ENCODE measurements at places on chromosomes 7 and 10.

DNA sequence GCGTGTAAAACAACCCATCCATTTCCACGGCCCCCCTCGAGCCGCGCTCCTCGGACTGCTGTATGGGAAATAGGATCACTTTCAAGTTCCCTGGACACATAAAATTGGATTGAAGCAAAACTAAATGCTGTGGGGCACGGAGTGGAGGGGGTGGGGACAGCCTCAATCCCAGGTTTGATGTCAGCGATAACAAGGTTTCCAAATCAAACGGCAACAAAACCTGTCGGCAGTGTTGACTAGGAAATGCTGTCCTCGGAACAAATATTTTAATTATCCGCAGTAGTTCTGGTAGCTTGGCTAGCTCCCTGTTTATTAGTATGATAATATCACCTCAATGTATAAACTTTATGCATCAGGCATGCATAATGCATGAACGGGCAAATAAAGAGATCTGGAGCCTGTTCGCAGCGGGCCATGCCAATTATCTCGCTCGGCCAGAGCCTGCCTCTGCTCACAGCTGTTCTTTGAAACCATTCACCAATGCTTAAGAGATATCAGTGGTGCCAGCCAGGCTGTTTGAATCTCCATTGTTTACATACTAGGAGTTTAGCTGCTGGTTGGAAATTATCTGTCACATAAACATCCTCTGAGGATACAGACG is 161.1 kb downstream of the PAXIP1 start:
- no peak for DNase-seq

GRCh38 chr10:12958546-12959110 is 42.9 kb downstream of the CCDC3 start:
- no peak for DNase-seq

- DNase-seq = no peak
Measured at GRCh38 chr10:98481404-98481945, 34.7 kb upstream of the HPS1 start.

DNA sequence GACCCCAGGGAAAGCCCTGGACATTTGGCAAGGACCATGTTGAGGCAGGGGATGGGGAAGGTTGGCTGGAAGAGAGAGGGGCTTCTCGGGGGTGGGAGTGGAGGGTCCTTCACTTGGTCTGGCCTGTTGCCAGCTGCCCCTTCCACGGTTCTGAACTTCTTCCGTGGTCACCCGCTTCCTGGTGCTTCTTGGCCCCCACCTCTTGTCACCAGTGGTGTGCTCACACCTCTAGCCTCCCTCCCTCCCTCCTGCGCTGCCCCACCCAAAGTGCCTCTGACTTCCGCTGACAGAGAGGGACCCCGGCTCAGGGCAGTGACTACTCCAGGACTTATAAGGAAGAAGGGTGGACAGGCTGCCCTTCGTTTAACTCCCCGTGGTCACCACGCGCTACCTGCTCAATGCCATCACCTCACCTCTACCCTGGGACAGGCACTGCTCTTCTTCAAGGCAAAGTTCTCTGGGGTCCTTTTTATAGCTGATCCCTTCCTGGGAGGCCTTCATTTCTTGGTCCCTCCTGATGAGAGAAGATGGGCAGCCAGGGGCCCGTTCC is at the start of gene MUC12:
MUC12 (plus strand) TSS at position 500 of the 550 bp plus-strand sequence. CDS start 58 bp downstream, outside the sequence.
- DNase-seq = no peak

DNA sequence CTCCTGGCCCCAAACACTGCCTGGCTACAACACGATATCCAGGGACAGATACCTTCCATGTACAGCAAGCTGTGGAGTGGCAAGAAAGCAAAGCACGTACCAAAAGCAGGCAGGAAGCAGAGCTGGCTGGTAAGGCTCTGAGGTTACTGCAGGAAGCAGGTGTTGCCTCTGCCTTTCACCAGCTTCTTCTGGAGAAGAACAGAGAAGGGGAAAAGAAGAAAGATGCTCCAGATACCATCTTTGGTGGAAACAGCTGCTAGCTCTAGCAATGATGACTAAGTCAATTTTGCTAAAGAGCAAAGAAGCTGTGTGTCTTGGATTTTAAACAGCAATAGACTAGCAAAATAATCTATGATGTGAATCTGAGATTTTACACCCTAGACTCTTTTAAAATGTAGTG is 34.9 kb upstream of the PRSS1 start:
- DNase-seq = no peak

GRCh38 chr7:45434167-45434784 is 139.9 kb upstream of the ADCY1 start:
- DNase-seq = no peak

GRCh38 chr7:32428546-32428945 is 61.6 kb downstream of the LSM5 start:
- DNase-seq = no peak

DNA sequence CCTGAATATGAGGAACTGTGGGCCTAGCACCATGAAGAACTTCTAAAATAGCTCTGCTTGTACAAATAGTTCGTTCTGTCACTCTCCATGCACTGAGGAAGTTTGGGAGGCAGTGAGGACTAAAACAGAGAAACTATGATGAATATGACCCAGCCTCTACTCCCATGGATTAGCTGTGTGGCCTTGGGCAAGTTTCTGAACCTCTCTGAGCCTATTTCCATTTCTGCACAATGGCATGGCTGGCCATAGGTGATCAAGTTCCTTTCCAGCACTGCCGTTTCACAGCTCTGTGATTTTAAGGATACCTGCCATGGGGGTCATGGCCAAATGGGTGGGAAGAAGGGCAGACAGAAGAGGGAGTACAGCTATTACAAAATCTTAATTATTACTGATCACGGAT is 57.6 kb downstream of the SORBS1 start:
- DNase-seq = no peak

DNA sequence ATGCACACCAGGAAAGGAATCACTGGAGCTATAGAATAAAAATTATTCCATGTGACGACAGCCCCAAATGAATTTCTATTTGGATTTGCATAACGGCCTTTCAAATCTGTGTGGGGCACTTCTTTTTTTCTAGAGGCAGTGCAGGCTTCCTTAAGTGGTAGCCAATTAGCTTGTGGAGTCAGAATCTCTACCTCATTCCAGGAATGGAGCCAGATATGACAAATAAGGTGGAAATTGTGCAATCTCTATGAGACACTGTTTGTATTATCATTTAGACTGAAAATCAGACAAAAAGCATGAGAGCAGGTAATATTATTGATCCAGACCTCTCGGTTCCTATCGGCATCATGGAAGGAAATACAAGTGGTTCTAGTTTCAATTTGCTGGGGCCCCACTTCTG is 78.7 kb downstream of the BEND7 start:
- no peak for DNase-seq

GRCh38 chr10:114030140-114030539 is 13.5 kb upstream of the ADRB1 start:
- DNase-seq = no peak

GRCh38 chr10:74058658-74059057 is 60.7 kb downstream of the VCL start:
- DNase-seq = no peak

DNA sequence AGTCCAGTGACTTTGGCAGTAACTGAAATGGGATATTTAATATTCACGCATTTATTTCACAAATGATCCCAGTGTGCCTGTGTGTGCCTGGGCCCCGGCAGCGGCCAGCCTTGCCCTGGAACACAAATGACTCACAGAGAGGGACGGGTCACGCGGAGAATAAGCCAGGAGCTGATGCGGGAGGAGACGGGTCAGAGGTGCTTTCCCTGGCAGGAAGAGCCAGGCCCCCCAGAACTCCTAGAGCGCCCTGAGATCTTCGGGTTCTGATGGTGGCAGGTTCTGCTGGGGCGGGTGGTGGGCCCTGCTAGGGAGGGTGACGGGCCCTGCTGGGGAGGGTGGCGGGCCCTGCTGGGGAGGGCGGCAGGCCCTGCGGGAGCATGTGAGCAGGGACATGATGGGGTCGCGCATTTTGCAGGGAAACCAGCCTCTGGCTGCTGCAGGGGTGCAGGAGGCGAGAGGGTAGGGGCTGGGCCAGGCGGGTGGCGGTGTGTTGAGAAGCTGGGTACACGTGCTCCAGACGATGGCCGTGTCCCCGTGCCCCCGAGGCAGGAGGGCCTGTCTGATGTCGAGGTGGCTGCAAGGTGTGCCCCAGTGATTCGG is 84.2 kb upstream of the DIP2C start:
- no peak for DNase-seq

- no peak for DNase-seq
Measured at GRCh38 chr10:101840102-101840684, 3.4 kb downstream of the KCNIP2 start.

GRCh38 chr10:102475451-102476040 is 24.2 kb upstream of the C10orf95 start:
- no peak for DNase-seq

- DNase-seq = no peak
Measured at GRCh38 chr7:66238773-66239466, 33.8 kb downstream of the TPST1 start.

GRCh38 chr7:141609576-141609975 is 58.4 kb downstream of the AGK start:
- no peak for DNase-seq

- DNase-seq = no peak
Measured at GRCh38 chr10:114876602-114877300, 55.2 kb downstream of the FHIP2A start.

GRCh38 chr7:130021105-130021834 is 29.9 kb downstream of the ZC3HC1 start:
- DNase-seq = no peak

GRCh38 chr7:78620920-78621319 is 822.3 kb downstream of the PHTF2 start:
- DNase-seq = no peak

- DNase-seq = no peak
Measured at GRCh38 chr10:44660271-44660670, 250.9 kb upstream of the TMEM72 start.

DNA sequence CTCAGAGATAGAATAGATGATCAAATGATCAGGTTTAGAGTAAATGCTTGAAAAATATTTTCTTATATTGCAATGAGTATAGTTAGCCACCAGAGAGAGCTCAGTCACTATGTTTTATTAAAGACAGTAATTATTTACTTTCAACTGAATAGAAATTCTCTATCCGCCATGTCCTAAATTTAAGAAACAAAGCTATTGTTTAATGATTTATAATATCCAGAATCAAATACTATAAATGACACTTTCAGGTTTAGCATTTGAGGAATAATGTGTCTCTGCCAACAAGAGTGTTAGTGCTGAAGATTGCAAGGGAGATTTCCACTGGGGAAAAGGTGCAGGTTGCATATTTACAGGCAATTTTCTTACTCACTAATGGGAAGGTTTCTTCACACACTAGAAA is 184.7 kb downstream of the DGKB start:
- no peak for DNase-seq

GRCh38 chr7:101168412-101169049 is 3.2 kb upstream of the VGF start:
- no peak for DNase-seq

- no peak for DNase-seq
Measured at GRCh38 chr10:62266611-62267010, 2.0 kb downstream of the RTKN2 start.

GRCh38 chr7:142298009-142298408 is 40.2 kb upstream of the PRSS58 start:
- no peak for DNase-seq

DNA sequence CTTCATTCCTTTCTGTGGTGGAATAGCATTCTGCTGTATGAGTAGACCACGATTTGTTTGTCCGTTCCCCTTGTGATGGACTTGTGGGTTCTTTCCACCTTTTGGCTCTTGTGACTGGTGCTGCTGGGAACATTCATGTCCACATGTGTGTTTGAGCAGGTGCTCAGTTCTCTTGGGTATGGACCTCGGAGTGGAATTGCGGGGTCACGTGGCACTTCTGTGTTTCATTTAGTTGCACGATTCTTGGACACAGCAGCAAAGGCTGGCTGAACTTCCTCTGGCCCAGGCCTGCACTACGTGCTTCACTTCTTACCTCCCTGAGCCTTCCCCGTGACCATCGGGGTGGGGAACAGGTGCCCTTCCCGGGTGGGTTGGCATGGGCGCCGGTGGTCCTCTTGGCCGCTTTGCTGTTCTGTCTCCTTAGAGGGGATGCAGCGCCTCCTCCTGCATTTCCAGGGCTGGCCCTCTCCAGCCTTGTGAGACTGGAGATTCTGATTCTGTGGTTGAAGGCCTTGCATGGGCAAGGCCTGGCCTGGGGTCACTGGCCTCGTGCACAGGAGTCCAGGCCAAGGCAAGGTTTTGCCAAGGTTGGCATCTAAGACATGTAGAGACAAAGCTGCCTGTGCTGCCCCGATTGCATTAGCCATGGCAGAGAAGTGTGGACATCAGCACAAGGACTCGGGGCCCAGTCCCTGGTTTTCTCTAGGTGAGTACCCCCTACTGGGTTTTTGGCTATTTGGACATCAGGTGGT is 25.1 kb downstream of the DOCK1 start:
- no peak for DNase-seq

DNA sequence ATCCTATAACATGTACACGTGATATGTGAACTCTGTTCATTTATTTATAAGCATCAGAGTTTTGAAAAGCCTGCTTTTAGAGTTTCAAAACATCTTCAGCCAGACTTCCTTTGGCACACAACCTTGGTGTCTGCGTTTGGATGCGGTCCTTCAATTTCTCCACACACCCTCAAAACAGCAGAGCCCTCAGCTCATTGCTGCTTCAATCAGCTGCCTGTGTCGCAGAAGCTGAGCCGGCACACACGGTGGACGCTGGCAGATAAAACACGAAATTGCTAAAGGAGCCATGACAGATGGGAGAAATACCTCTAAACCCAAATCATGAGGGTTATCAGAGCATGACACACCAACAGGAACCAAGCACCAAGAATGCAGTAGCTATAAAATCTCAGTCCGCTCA is 396.4 kb upstream of the AKR1E2 start:
- no peak for DNase-seq

DNA sequence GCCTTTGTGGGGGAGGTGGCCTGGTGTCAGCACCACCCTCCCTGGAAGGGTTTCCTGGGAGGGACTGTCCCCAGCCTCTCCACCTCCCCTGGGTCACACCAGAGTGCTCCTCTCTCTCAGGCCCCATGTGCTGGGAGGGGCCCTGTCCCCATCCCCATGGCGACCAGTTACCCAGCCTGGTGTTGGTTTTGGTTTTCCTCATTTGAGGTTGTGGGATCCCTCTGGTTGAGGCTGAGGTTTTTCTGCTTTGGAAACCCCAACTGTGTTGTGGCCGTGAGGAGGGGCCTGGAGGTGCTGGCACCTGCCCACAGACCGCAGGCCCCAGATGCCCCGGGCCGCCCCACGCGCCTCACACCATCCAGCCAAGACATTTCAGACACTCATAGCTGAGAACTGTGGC is 106.3 kb downstream of the GRK5 start:
- peak; percentile 44 for DNase-seq

DNA sequence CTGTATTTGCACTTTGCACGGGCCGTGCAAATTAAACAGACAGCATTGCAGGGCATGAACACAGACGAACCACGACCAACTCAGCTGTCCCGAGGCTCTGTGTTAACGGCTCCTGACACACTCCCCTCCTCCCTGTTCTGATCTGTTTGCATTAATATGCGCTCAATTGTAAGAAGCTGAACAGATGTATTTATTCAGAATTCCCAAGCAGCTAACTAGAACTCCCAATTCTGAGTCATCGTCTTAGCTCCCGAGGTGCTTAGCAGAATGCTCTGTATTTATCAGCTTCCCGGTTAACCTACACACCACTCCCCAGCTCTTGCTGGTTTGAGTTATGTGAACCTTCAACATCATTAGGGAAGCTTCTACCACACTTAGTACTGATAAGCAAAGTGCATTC is 286.4 kb downstream of the PTPRN2 start:
- no peak for DNase-seq
